ENCODE measurements at places on chromosomes 3 and 15.

DNA sequence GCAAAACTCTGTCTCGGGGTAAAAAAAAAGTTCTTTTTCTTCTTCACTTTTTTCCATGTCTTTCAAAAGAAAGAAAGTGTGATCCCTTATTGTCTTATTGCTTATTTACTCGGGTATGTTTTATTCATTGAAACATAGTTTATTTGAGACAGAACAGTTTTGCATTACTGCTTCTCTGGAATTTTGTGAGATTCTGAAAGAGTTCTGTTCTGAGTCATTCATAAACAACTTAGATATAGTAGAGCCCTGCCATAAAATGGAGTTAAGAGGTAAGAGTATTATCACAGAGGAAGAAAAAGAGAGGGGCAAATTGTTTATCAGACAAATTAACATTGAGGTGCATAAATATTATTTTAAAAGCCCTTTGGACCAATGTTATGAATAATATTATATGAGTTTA, 522.2 kb downstream of the ROBO2 start:
- no peak for DNase-seq

DNA sequence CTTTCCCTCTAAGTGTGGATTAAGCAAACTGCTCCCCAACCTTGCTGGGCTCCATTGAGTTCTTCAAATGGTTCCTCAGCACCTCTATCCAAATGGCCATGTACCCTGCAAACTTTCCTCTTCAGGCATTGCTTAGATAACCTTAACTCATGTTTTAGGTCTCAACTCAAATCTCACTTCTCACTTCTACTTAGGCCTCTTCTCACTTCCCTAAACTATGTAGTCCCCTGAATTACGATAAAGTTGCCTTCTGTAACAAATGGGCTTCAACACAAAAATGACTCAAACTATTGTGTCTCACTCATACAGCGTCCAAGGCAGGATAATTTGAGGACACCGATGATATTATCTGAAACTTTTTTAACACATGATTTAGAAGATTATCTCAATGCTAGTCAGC, 62.4 kb upstream of the STAC start:
- no peak for DNase-seq

DNA sequence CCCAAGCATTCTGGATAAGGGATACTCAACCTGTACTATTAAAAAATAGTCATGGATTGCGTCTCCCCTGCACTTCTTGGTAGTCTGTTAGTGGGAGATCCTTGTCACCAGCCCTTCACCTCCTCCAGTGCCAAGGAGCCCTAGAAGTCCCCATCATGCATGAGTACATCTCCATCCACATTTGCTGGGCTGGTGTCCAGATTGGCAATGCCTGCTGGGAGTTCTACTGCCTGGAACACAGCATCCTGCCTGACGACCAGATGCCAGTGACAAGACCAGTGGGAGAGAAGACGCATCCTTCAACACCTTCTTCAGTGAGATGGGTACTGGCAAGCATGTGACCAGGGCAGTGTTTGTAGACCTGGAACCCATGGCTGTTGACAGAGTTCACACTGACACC, 85.7 kb downstream of the ADAMTSL3 start:
- DNase-seq = no peak

DNA sequence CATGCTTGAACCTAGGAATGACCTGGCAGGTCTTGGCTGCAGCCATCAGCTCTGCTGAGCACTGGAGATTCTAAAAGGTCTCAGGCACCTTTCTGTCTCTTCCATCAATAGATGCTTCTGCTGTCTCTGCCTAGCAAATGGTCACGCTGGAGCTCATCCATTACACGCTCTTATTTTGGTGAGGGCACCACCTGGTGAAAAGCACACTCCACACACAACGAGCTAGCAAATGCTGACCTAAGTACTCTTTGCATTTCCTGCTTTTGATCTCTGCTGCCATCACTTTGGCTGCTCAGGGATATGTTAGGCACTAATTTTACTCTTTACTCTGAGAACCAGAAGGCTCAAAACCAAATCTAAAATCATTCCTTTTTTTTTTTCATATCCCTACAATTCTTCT, 91.3 kb downstream of the RAB11A start:
- DNase-seq = no peak

GRCh38 chr3:122257644-122258364, 67.2 kb upstream of the CSTA start:
- no peak for DNase-seq

- DNase-seq = no peak
These were observed 340.7 kb upstream of the WNT5A start for GRCh38 chr3:55827786-55828185.

- DNase-seq = no peak
These were observed 27.5 kb downstream of the RAB6B start for GRCh38 chr3:133868186-133868585.

DNA sequence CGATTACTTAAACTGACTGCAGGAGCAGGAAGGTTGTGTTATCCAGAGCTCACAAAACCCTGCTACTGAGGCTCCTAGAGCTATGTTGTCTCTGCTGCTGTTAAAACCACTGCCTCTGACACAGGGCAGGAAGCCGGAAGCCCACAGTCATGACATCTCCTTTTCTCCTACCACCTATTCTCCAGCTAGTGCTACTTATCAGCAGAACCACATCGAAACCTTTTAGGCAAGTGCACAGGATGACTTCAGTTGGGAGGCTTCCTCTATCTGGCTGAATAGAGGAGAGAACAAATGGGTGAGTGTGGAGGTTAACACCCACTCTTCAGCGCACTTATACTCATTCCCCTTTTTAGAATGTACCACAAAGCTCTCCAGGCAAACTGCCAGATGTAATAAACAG, 638.0 kb downstream of the OTOL1 start:
- DNase-seq = no peak

DNA sequence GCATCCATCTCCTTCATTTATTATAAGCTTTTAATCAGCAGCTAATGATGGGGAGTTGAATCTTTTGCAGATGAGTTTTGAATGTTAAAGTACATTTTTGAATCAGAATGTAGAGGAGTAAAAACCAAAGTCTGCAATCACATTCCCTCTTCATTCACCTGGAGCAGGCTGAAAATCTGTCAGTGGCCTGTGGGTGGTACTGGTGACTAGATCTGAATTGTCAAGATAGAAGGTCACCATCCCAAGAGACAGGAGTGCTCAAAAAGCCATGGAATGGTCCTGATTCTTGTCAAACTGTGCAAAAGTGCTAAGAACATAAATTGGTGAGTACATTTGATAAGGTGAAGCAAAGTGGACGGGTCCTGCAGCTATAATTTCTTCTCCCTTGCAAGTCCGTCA, 881.3 kb upstream of the NR2F2 start:
- no peak for DNase-seq

GRCh38 chr3:136842294-136842693, 19.7 kb upstream of the NCK1 start:
- no peak for DNase-seq

GRCh38 chr15:68528626-68529290, 50.0 kb upstream of the CORO2B start:
- no peak for DNase-seq

DNA sequence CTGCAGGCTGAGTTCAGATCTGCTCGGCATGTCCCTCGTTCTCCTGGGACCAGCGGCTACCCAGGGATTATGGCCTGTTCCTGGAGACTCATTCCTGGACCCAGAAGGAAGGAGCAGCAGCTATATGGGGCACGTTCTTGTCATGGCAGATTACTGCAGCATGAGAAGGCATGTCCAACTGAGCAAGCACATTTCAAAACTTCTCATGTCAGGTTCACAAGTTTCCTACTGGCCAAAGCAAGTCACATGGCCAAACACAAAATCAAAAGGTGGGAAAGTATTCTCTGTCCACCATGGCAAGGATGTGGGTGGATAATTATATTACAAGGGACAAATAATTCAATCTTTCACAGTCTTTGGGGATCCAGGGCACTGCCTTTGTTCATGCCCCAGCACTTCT, 71.9 kb upstream of the C15orf39 start:
- DNase-seq = no peak

GRCh38 chr3:118550122-118550521, 484.5 kb downstream of the IGSF11 start:
- no peak for DNase-seq

- no peak for DNase-seq
These were observed 13.9 kb upstream of the PAQR9 start for GRCh38 chr3:142977399-142977728.

- no peak for DNase-seq
These were observed 111.3 kb downstream of the GBE1 start for GRCh38 chr3:81650187-81650586.

DNA sequence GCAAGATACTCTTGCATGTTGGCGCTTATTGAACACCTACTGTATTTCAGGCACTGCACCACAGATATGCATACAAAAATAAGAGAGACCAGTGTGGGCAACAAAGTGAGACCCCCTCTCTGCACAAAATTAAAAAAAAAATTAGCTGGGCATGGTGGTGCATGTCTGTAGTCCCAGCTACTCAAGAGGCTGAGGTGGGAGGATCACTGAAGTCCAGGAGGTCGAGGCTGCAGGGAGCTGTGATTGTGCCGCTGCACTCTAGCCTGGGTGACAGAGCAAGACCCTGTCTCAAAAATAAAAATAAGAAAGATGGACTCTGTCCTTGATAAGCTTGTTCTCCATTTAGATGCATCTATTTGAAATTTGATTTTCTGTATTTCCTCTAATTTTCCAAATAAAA, 20.8 kb downstream of the FEM1B start:
- no peak for DNase-seq

DNA sequence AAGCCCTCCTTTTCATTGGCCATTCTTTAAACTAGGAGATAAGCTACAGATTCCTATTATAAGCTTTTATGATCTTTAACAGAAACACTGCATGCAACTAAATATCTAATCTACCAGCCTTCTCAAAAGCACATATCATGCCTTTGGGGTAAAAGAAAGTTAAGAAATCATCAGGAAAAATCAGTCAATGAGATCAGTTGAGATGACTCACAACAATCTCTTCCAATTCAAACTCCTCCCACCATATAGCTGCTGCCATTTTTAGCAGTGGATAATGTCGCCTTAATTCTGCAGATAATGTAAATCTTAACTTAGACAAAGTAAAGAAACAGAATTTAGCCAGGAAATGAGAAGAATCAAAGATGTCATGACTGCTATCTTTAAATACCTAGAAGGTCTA, 135.2 kb upstream of the BCL6 start:
- no peak for DNase-seq

DNA sequence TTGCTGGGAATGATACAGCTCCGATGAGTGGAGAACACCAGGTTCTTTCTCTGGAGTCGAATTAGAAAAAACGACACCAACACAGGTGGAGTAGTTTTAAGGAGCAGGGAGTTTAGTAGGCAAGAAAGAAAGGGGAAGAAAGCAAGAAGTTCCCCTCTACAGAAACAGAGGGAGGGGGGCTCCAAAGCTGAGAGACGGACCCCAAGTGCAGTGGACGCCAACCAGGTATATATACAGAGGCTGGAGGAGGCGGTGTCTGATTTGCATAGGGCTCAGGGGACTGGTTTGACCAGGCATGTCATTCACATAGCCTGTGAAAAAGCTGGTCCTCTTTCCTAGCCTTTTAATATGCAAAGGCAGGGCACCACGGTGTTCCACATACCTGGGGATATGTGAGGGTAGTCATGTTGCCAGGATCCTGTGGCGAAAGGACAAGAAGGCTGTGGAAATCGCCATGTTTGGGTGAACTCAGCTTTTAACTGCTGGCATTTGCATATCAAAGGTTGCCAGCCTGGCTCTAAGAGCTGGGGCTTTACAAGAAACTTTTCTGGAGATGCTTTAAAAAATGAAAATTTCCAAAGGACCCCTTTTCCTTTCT, 887.4 kb upstream of the EPHA6 start:
- DNase-seq = no peak

- DNase-seq = no peak
These were observed 6.6 kb downstream of the MOBP start for GRCh38 chr3:39474126-39474515.
